WERI-Rb-1 (cell line): ENCODE measurements at places on chromosomes 2 and 18.

DNA sequence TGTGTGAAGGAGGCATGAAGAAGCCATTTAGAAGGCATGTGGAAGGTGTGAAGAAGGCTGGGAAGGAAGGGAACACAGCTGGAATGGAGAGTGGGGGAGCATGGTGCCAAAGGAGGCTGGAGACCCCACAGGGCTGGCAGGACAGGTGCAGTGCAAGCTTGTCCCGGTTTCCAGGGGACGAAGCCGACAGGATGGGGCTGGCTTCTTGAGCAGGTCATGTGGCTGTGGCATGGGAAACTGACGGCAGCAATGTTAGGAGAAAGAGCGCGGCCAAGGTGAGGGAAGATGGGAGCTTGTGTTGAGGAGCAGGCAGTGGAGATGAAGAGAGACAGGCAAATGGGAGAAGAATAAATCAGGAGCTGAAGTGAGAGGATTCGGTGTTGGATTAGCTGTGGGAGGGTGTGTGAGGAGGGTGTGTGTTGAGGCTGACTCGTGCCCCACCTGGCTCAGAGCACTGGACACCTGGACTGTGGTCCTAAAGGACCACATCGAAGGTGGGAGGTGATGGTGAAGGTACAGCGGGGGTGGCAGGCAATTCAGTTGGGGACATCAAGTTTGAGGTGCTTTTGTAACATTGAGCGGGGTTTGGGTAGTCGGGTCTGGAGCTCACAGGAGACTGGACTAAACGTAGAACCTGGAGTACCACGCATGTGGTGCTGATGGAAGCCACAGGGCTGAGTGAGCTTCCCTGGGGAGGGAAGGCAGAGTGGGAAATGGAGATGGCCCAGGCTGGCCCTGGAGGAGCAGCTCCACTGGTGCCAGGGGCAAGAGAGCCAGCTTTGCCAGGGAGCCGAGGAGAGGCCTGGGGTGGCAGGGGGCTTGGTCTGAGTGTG, 165.6 kb upstream of the HDAC4 start:
- no peak for DNase-seq

DNA sequence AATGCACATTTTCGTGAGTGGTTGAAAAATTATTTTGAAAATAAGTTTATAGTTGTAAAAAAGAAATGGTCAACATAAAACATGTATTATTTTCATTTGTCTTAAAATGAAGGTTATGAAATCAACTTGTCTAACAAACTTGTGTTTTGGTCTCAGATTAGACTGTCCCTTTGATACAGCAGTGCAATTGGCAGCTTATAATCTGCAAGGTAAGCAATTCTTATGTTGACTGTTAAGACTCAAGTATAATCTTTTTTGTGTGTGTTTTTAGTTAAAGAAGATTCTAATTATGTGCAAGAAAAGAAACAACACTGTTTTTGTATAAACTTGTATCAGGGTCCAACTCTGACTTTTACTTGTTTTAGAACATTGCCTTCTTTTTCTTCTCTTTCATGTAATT, 62.7 kb downstream of the EPB41L5 start:
- no peak for DNase-seq

GRCh38 chr18:10010611-10011015, 96.8 kb downstream of the VAPA start:
- peak; percentile 89 for DNase-seq

GRCh38 chr2:200509235-200509611, 645 bp downstream of the KCTD18 start:
- no peak for DNase-seq

DNA sequence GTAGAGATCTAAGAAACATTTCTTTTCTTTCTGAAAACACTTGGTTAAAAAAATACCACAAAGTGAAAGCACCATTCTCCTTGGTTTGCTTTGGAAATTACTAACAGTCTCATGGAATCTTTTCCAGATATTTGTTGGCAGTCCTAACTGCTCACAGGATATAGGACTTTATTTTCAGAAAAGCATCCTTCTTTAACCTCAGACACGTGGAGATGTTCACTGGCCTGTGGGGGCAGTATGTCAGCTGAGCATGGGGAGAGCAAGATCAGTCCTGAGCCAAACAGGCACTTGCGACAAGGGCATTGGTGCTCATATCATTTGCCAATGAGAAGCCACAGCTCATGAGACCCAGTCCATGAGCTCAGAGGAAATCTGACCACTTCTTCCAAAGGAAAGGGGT, 371.9 kb downstream of the NBAS start:
- DNase-seq = peak; percentile 25

DNA sequence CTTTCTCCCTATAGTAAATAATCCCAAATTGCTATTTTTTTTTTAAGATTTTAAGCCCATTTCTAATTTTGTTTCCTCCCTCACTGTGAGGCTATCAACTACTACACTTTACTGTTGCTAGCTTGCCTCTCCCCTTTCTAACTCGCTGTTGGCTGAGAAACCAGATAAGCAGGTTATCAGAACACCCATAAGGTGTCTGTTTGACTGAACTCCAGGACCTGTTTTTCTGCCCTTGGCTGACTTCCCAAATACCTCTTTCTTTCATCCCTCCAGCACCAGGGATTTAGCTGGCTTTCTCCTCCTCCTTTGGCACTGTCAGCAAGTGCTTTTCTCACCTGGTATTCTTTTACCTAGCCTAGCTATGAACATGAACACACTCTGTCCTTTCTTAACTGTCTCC, 11.1 kb downstream of the TRAK2 start:
- no peak for DNase-seq

GRCh38 chr2:228181098-228182019, at the start of gene SPHKAP:
TSS of gene SPHKAP (minus strand) at chr2:228181687. CDS start at chr2:228181598, 89 bp downstream.
- DNase-seq = peak; percentile 11
